Lower lobe of right lung (tissue), 2 donors: ENCODE measurements at places on chromosomes 4 and X. TPM values are rescaled to one million over a fixed set of nuclear protein-coding genes. Genes with fewer than 3 reads are reported as not detected.

MAGEA12 gene
- not detected for total RNA-seq

- no peak for DNase-seq
Measured at GRCh38 chr4:166741742-166742141, 492.6 kb downstream of the SPOCK3 start.

- no peak for DNase-seq
Measured at GRCh38 chr4:56671860-56672259, 9.2 kb downstream of the HOPX start.

GRCh38 chrX:47198026-47198686 is 4.5 kb downstream of the UBA1 start:
- no peak for DNase-seq

- DNase-seq: no peak
Measured at GRCh38 chrX:132270699-132271098, 51.5 kb upstream of the RAP2C start.

TIMP1 gene
- total RNA-seq: 189 TPM

GRCh38 chr4:85815796-85816459 is 341.0 kb downstream of the ARHGAP24 start:
- no peak for DNase-seq

- DNase-seq: peak; percentile 75
Measured at GRCh38 chr4:15254236-15254880, 173.5 kb upstream of the C1QTNF7 start.

CLCN4 gene
- total RNA-seq: 13.8 TPM

DNA sequence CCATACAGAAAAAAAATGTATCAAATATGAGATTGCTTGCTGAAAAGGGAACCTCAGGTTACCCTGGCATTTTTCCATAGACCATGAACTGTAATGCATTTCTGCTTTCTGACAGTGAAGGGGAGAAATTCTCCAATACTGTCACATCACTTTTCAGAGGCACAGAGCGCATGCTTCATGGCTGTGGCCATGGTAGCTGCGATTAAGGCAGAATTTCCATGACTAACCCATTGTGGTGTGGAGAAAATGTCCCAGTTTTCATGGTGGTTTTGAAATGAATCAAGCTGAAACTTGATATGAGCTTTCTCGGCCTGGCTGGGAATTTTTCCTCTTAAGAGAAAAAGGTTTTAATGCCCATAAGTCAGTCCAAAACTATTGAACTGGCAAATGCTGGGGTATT is 39.5 kb upstream of the MAP3K15 start:
- no peak for DNase-seq

GRCh38 chrX:24525455-24525854 is 60.4 kb downstream of the PDK3 start:
- DNase-seq: no peak

- peak; percentile 67 for DNase-seq
Measured at GRCh38 chrX:118727686-118728339, 407 bp downstream of the IL13RA1 start.
